COR-L47 (cell line): ENCODE measurements at places on chromosomes 13 and 19.

DNA sequence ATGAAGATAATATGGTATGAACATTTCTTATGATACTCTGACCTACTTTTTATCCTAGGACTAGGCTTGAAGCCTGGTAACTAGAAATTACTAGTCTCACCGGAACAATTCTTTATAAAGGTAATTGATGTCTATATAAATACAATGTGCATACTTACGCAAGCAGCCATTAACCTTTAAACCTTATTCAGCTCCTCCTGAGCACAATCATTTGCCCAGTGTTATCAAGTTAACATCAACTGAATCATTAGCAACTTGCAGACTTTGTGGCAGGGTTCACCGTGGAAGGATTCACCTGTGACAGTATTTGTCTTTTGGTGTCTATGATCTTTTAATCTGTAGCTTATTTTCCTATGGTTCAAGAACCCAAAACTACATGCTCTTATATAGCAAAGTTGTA is 508.6 kb upstream of the KLHL1 start:
- peak; percentile 17 for DNase-seq

- DNase-seq, result no peak
These were observed 695 bp downstream of the TICAM1 start for GRCh38 chr19:4830768-4831265.

- peak; percentile 95 for DNase-seq
These were observed at the start of gene POP4 for GRCh38 chr19:29605653-29606419. Gene POP4 (plus strand): TSS chr19:29606283. CDS start chr19:29606319, 36 bp downstream.

- DNase-seq, result no peak
These were observed 117.1 kb downstream of the STARD13 start for GRCh38 chr13:33168321-33168960.
